ENCODE measurements at places on chromosomes 7 and 10.

DNA sequence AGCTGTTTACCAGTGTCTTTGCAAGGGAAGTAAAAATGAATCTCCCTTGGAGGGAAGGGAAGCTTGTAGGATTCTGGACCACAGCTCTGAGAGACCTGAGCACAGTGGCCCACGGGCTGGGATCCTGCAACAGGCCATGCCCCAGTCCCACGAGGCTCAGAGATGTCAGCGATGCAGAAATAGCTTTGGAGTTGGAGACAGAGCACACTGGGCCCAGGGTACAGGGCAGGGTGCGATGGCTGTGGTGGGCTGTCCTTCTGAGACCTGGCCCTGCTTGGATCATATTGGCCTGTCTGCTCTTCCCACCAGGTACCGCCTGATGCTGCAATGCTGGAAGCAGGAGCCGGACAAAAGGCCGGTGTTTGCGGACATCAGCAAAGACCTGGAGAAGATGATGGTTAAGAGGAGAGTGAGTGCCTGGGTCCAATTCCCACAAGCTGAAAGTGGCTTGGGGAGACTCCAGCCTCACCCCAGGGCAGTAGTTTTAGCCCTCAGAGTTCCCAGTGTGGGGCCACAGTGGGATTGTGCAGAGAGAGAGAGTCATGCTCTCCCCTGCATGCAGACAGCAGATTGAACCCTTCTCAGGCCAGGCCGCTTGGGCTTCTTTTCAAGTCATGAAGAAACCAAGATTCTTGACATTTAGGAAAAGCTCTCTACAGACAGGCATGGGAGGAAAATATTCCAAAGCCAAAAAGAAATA lies 13.5 kb upstream of the CSGALNACT2 start:
- no peak for DNase-seq

- no peak for DNase-seq
Measured at GRCh38 chr10:81248886-81249285, 626.1 kb upstream of the NRG3 start.

- DNase-seq, result peak; percentile 27
Measured at GRCh38 chr10:20877986-20878983, 18.8 kb downstream of the NEBL start.

- DNase-seq, result no peak
Measured at GRCh38 chr10:113854761-113855588, 514 bp downstream of the NHLRC2 start.

DNA sequence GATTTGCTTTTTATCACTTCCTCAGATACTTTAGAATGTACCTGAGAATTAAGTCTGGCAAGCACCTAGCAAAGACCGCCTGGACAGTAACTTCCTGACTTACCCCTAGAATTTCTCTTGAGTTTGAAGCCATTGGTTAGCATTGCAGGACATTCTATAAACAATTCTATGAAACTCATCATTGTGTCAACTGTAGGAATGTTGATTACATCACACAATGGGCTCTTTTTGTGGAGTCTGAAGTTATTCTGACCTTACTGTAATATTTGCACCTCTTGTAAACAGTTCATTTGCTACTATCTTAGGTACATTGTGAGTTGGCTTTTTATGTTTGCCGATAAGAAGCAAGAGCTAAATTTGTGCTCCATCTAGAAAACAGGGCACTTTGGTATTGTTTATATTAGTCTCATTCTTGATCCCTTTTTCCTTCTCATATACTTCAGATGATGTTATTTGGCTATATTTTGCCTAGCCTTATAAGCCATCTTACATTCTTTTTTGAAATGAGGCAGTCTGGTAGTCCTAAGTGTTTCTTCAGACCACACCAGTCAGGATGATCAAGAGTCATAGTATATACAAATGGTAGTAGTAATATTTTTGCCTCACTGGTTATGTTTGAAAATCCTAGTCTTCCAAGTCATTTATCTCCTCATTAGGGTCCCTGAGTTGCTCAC lies 52.4 kb downstream of the CASD1 start:
- no peak for DNase-seq

- DNase-seq, result no peak
Measured at GRCh38 chr10:10432296-10433035, 585.2 kb upstream of the CELF2 start.
